Activated CD8-positive, alpha-beta memory T cell treated with anti-CD3 and anti-CD28 coated beads for 1 hour (primary cell): ENCODE measurements at places on chromosomes 3 and 15.

GRCh38 chr3:30522476-30522875 is 83.9 kb upstream of the TGFBR2 start:
- DNase-seq: no peak

DNA sequence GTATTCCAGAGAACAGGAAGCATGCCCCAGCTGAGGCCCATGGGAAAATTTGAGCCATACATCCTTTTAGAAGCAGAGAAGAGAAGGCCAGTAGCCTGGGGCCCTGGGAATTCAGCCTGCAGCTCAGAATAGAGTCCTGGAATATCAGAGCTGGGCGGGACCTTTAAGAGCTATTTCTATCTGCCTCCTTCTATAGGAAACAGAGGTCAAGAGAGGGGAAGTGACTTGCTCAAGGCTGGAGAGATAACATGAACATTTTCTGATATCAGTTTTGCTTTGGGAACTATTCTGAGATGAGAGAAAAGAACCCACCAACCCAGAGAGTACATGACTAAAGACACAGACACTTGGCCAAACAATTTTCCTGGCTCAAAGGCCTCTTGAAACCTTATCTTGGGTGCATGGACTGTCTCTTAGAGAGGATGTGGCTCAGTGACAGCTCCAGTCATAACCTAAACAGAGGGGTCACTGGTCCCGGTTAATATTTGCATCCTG is 26.0 kb downstream of the MASP1 start:
- no peak for DNase-seq

GRCh38 chr3:48422681-48423080 is 7.2 kb downstream of the PLXNB1 start:
- DNase-seq: no peak

DNA sequence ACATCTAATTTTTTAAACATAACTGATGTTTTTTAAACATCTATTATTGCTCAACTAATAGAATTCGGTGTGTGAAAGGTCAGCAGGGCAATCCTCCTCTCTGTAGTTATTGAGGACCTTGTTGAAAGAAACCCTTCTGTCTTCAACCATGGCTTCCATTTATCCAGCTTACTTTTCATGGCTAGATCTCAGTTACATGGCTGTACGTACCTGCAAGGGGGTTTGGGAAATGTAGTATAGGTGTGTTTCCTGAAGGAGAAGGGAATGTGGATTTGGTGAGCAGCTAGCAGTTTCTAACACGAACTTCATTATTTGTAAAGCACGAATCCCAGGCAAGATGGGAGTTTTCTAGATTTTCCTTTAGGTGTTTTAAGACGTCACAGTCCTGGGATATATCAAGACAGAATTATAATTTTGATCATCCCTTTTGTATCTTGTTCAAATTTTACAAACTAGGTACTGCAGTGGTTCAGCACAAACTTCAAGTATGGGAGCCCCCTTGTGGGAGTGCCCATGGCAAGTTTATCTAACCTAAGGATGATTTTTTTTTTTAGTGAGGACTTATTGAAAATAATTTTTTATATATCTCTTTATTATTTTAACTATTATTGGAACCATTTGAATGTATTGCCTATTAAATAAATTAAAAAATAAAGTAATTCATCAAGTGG is 41.6 kb downstream of the FBXL2 start:
- DNase-seq: no peak

DNA sequence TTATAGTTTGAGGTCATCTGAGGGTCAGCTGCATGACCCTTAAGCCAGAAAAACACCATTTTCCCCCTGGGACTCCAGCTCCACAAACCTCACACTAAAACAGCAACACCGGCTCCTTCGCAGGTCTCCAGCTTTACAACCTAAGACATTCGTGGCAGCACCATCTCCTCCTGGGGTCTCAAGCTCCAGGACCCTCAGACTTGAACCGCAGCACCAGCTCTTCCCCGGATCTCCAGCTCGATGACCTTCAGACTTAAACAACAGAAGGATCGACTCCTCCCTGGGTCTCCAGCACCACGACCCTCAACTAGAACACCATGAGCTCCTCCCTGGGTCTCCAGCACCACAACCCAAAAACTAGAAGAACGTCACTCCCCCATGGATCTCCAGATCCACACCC is 233.7 kb upstream of the CNTN6 start:
- no peak for DNase-seq

- no peak for DNase-seq
These were observed 34.8 kb upstream of the CEMIP start for GRCh38 chr15:80744415-80744814.

GRCh38 chr15:70722266-70723121 is 40.9 kb downstream of the UACA start:
- DNase-seq: no peak

DNA sequence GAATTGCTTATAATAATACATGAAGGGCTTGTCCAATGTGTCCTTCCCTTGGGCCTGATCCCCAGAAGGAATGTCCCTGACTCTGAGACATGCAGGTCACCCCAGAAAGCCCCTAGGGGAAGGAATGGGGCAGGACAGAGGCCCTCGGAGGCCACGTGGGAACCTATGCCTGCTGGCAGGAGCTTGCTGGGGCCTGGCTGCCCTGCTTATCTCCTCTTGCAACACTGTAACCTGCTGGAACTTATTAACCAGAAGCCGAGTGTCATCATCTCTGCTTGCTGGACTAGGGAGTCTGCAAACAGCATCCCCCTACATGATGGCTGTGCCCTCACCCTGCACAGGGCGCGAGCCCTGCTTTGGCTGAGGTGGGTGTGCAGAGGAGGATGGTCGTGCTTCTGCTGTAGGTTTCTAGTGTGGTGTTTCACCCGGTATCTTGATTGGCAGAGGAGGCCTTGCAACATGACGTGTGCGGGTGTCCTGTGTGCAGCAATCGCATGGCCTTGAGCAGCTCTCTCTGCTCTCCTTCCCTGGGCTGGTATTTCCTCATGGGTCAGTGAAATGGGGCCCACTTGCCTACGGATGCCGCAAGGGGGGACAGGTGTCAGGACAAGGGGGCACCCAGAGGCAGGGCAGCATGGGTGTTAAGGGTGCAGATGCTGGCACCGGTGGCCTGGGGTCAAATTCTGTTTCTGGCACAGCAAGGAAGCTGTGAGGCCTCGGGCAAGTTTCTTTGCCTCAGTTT is 5.0 kb downstream of the CHST13 start:
- no peak for DNase-seq

DNA sequence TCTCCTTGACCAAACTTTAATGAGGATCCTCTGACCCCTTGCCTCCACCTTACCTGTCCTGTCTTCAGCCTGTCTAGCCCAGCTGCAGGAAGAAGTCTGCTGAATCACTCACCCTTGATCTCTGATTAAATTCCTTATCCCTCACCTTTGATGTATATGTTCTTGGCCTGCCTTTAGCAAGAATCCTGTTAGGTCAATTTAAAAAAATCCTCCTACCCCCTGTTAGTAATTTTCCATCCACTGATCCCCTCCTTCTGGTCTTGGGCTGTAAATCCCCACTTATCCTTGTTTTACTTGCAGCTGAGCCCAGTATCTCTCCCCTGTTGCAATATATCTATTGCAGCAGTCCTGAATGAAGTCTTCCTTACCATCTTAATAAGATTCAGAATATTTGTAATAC is 39.0 kb downstream of the MYH15 start:
- DNase-seq: no peak

DNA sequence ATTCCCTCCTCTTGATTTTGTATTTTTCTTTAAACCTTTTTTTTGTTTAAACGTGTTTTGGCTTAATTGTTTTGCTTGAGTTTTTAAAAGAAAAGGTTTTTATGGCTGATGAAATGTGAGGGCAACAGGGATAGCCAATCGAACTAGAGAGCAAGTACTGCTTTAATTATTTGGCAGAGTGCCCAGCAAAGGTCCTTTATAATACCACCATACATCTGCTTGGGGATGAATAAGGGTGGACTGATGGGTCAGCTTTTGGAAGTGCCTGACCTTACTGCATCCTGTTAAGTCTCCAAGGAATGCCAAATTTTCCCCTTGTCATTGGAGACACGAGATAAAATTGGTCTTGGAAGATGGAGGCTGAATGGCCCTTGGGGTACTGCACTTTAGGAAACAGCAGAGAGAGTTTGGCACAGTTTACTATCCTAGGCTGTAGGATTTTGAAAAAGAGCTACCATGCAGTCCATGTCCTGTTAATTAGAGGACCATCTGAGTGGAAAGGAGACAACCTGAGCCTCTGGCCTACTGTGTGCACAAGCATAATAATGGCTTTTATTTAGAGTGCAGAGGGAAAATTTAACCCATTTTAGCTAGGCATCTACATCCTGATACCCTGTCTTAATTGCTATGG is 19.8 kb upstream of the MTHFS start:
- DNase-seq: no peak

DNA sequence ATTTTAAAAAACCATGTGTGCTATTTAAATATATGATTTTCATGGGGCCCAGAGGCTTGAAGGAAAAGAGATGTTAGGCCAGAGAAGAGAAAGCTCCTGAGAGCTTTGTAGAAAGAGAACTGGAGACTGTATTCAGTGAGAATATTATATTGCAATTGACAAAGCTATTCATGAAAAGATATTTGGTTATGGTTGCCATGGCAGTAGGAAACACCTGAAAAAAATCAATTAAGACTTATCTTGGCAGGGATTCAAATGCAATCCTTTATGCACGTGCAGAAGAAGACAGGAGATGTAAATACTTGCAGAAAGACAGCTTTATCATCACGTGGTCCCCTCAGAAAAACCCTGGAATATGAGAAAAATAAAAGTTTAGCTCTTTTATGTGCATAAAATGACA is 636.0 kb upstream of the TBL1XR1 start:
- no peak for DNase-seq

DNA sequence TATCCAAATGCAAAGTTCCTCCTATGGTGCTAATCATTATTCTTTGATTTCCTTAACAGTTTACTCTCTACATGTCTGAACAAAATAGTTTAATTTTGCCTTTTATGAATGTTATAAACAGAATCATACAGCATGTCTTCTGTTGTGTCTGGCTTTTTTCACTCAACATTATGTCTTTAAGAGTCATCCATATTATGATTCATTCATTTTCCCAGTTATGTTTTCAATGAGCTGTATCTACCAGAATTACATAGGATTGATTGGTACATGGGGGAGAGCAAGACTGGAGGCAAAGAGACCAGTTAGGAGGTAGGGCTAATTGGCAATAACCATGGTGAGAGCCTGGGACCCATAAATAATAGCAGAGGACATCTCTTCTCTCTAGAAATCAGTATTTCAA is 16.6 kb upstream of the RAP2B start:
- no peak for DNase-seq

- no peak for DNase-seq
These were observed 67.0 kb downstream of the PEAK1 start for GRCh38 chr15:77352887-77353286.

- DNase-seq: no peak
These were observed 115.8 kb downstream of the PLCH1 start for GRCh38 chr3:155629056-155629455.

- DNase-seq: no peak
These were observed 93.2 kb upstream of the IQSEC1 start for GRCh38 chr3:13166243-13167063.

DNA sequence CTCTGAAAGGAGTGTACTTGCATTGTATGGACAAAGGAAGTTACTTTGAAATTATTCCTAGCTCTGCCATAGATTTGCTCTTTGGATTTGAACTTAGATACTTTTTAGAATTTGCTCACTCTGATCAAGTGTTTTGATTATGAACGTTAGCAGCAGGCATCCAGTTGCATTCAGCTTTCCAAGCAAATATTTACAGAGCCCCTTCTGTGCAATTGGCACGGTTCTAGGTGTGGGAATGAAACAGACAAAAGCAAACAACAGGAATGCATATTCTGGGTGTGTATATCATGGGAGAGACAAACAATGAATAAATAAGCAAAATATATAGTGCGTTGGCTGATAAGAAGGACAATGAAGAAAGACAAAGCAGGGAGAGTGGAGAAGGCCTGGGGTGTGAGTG is 125.5 kb upstream of the ADAMTS9 start:
- no peak for DNase-seq

DNA sequence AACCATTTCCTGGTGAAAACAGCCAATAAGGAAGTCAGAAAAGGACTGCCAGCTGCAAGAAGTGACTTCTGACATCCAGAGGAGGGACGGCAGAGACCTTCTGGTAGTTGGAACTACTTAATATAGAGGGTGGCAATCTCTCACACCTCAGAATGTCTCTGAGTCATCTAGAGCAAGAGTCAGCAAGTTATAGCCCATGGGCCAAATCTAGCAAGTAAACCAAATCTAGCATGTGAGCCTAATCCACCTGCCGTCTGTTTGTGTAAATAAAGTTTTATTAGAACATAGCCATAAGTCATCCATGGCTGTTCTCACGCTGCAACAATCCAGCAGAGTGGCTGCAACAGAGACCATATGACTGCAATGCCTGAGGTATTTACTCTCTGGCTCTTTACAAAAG is 160.5 kb upstream of the NR2E3 start:
- no peak for DNase-seq

DNA sequence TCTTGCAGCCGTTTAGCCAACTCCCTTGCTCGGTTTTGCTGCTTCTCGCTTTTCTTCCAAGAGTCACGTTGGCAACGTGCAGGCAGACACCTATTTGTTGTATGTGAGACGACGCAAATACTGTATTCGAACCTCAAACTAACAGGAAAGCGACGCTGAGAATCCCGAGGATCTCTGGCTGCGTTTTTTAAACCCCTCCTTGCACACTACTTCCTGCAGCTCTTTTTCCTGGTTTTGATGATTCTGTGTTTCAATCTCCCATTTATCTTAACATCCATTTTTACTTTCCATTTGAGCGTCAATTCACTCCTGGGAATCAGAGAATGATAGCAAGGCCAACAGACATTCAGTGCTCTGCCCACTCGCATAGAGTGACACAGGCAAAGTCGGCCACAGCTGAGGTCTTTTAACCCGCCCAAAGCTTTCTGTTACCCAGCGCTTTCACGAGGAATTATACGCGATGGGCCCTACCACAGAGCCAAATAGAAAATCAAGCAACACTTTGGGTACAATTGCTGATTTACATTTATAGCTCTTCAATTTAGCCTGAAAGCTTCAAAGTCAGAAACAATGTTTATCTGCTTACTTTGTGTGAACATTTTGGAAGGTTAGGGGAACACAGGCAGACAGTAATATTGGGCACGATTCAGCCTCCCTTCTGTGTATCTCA is 1.6 kb upstream of the ANXA2 start:
- no peak for DNase-seq

- no peak for DNase-seq
These were observed 564.5 kb upstream of the NAALADL2 start for GRCh38 chr3:174294616-174295015.

- no peak for DNase-seq
These were observed 870 bp upstream of the CHAC1 start for GRCh38 chr15:40952301-40952900.
